Activated CD8-positive, alpha-beta memory T cell treated with anti-CD3 and anti-CD28 coated beads for 1 hour (primary cell): ENCODE measurements at places on chromosomes 3 and 15.

DNA sequence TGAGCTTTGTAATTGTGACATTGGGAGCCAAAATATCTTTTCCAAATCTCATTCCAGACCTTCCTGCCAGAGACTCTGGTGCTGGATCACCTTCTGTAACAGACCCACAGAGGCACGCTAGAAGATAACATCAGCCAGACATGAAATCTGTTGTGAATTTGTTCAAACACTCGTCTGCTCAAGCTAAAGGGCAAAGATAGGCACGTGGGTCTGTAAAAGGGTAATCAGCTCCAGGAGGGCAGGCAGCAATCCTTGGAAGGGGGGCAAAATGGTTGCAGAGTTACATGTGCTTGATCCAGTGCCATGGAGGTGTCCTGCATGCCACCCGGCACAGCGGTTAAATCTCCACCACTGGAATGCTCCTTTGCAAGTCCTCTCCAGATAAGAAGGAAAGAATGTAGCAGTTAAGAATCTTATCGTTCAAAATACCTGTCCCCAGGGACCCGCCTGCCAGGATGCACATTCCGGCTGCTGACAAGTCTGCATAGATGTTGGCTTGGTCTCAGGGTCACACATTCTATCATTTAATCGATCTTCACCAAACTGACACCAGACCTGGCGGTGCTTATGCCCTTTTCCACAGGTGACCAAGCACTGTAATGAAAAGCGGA lies 74.8 kb downstream of the ADAMTS9 start:
- DNase-seq = no peak

GRCh38 chr3:63949005-63949404 lies 36.8 kb upstream of the SCAANT1 start:
- no peak for DNase-seq

DNA sequence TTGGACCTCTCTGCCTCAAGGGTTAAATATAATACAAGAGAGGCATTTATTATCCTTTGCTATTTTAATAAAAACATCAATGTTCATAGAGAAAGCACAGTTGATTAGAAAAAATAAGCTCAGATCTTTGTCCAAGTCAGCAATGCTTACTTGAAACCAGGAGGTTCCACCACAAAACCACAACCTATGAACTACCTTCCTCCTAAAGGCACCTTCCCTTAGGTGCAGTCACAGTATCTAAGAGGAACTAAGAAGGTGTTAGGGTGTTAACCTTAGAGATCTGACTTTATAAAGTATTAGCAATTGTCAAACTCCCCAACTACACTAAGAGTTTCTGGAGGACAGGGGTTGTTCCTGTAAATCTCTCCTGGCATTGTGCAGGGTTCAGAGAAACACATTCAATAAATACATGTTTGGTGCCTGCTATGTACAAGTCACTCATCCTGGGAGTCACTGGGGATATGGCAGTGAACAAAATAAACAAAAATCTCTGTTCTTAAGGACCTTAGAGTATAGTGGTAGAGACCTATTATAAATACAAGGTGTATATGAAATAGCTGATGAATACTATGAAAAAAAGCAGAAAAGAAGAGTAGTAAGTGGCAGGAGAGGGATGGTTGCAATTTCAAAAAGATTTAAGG lies 208.6 kb downstream of the NFKBIZ start:
- DNase-seq = no peak

GRCh38 chr3:155640098-155640497 lies 104.8 kb downstream of the PLCH1 start:
- no peak for DNase-seq
